ENCODE measurements at places on chromosomes 16 and 17.

- DNase-seq = no peak
Observed at GRCh38 chr17:82304826-82305726, 12.3 kb downstream of the CD7 start.

- no peak for DNase-seq
Observed at GRCh38 chr17:80982426-80982974, 9.1 kb upstream of the CHMP6 start.

GRCh38 chr16:78624366-78624765, 524.9 kb downstream of the WWOX start:
- no peak for DNase-seq

GRCh38 chr16:84893849-84894599, 74.2 kb downstream of the CRISPLD2 start:
- no peak for DNase-seq

GRCh38 chr17:54781389-54781788, 119.3 kb upstream of the TOM1L1 start:
- DNase-seq = no peak

- no peak for DNase-seq
Observed at GRCh38 chr17:77893144-77894044, 65.1 kb upstream of the TNRC6C start.

DNA sequence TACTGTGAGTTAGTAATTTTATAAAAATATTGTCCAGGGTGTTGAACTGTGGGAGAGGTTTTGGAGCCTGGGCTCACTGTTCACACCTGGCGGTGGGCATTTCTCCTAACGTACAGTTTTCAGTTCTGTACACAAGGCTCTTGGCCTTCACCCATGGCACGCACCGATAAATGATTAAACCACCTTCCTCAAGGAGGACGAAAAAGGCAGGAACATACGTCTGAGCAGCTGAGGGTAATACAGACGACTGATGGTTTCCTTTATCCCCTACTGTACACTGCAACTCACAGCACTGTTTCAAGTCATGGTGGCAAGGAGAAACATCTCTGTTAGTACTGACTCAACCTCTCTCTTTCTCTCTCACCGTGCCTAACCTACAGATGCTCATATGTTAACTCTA, 1.4 kb upstream of the ST6GALNAC1 start:
- no peak for DNase-seq

- DNase-seq = no peak
Observed at GRCh38 chr17:52754838-52755237, 596.3 kb upstream of the CA10 start.

DNA sequence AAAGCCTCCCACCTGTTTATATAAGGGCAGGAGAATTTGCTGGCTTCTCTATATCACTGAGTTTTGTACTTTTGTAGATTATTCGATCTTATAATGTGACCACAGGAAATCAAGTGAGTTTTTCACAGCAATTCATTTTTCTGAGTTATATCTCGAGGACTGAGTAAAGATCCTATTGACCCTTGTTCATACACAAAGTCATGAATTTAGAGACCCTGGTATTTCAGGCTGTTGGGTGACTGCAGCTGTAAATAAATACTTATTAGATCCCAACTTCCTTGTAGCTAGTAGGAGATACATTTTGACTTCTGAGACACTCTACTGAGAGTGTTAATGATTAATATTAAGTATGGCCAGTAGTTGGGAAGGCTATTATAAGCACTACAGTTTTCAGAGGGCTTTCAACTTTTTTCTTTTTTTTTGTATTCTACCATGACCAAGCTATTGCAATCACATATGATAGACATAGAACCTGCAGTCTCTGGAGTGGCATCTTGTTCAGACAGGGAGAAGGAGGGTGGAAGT, 3.2 kb upstream of the KRT20 start:
- no peak for DNase-seq

GRCh38 chr17:7191069-7191468, 11.9 kb upstream of the ASGR1 start:
- DNase-seq = no peak

DNA sequence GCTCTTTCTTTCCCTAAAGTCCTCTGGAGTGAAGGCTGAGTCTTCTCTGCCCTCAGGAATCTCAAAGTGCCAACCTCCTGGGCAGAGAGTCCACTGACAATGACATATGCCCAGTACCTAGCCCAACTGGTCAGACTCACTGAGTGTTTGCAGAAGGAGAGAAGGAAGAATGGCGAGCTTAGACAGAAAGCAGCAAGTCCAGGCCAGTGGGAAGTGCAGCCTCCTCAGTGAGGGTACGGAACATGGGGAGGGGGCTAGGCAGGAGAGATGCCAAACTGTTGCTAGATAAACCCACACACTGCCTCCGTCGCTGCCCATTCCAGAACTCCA, 678 bp downstream of the EXOC7 start:
- DNase-seq = no peak

DNA sequence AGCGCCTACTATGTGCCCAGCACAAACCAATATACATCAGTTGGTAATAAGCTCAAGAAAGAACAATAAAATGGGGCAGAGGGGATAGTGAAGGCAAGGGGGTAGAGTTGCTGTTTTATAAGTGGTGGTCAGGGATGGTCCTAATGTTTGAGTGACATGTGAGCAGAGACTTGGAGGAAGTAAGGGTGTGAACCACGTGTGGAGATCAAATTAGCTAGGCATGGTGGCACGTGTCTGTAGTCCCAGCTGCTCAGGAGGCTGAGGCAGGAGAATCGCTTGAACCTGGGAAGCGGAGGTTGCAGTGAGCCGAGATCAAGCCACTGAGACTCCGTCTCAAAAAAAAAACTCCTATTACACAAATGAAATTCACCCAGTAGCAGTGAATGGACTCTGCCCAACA, 56.5 kb downstream of the IRX6 start:
- DNase-seq = no peak

GRCh38 chr17:18117982-18118975, 9.7 kb downstream of the MYO15A start:
- no peak for DNase-seq

- DNase-seq = peak; percentile 59
Observed at GRCh38 chr17:82767041-82767754, 15.3 kb downstream of the TBCD start.

Measured in stimulated activated CD4-positive, alpha-beta T cell treated with anti-CD3 and anti-CD28 coated beads, Interleukin-15, amount 100 ng/mL, for 24 hours (primary cell).